Upper lobe of right lung (tissue), 1 donor: ENCODE measurements at places on chromosomes 6 and 20. TPM values are rescaled to one million over a fixed set of nuclear protein-coding genes. Genes with fewer than 3 reads are reported as not detected.

Gene SLC32A1
- not detected for total RNA-seq

Gene BPIFB4
- not detected for total RNA-seq

Gene MROH8
- total RNA-seq = 1.5 TPM

- no peak for DNase-seq
These were observed 68.5 kb downstream of the TRMT11 start for GRCh38 chr6:126054802-126055201.

DNA sequence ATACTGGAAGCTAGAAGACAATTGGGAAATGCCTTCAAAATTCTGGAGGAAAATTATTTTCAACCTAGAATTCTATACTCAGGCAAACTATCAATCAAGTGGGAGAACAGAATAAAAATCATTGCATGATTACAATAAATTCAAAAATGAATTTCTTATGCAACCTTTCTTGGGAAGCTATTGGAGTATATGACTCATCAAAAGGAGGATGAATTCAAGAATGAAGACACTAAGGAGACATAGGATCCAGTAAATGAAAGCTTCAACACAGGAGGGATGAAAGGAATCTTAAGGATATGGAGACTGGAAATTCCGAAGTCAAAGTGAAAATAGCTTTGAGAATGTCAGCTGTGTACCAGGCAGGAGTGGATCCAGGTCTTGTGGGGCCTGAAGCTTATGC is 12.6 kb upstream of the UBR2 start:
- no peak for DNase-seq

DNA sequence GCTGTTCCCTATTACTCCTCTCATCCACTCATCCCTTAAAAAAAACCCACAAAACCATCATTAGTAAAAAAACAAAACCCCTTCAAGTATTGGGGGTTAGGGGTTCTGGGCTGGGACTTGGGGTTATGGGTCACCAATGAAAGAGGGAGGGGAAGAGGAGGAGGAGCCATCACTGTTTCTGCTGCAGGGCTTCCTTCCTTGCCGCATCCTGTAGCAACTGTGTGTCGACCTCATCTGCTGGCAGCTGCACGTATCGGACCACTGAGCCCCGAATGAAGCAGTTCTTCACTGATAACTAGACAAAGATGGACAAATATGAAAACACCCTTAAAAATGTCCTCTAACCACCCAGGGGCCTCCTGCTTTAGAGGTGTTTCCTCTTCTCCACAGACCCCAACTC is 2.0 kb upstream of the VARS1 start:
- no peak for DNase-seq

DNA sequence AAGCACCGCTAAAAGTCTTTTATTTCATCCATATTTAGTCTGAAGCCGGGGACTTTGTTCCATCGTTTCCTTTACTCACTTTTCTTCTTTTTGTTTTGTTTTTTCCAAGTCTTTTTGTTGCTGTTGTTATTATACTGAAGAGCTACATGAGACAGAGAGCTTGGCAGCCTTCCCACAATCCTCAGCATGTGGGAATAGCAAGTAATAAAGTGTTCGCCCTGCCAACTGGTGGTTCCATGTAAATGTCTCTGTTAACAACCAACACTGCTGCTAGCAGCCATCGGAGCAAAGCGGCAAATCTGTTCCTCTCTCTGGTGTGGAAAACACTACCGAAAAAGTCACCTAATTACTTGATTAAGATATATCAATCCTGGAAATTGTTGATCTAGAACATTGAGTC is 437.8 kb upstream of the ID4 start:
- DNase-seq = no peak

- no peak for DNase-seq
These were observed 33.8 kb upstream of the ECI2 start for GRCh38 chr6:4169028-4169789.

DNA sequence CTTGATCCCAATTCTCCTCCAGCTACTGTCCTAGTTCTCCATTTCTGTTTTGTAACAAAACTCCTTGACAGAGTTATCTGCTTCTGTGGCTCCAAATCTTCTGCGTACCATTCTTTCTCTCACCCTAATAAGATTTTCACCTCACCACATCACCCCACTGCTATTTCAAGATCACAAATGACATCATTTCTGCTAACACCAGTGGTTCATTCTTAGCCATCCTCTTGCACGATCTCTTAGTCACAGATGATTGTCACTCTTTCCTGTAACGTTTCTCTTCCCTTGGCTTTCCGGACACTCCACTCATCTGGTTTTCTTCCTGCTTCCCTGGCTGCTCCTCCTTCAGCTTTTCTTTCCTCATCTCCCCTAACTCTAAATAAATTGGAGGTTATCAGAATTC is 56.8 kb upstream of the FABP7 start:
- no peak for DNase-seq

DNA sequence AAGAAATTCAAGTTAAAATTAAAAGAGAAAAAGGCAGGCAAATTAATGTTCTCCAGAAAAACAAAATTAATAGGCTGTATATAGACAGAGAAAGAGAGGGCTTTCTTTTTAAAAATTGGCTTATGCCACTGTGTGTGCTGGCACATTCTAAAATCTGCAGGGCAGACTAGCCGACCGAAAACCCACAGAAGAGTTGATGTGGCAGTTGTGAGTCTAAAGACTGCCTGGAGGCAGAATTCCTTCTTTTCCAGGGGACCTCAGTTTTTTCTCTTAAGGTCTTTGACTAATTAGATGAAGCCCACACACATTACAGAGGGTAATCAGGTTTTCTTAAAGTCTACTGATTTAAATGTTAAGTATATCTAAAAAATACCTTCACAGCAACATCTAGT is 85.7 kb downstream of the GJA1 start:
- DNase-seq = no peak

DNA sequence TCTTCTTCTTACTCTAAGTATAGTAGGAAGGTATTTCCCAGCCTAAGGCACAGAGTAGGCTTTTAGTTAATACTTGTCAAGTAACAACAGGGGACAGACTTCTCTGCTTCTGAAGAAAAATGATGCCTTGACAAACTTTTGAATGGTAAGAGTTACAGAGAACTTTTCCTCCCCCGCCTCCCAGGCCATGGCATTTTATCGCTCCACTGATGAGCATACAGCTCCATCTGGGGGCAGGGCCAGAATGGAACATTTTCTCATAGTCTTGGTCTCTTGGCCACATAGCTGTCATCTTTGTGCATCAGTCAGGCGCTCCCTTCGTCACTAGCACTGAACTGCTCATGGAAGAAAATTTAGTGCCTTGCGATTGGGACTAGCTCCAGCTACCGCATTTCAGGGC is 1066.8 kb upstream of the CITED2 start:
- DNase-seq = no peak

DNA sequence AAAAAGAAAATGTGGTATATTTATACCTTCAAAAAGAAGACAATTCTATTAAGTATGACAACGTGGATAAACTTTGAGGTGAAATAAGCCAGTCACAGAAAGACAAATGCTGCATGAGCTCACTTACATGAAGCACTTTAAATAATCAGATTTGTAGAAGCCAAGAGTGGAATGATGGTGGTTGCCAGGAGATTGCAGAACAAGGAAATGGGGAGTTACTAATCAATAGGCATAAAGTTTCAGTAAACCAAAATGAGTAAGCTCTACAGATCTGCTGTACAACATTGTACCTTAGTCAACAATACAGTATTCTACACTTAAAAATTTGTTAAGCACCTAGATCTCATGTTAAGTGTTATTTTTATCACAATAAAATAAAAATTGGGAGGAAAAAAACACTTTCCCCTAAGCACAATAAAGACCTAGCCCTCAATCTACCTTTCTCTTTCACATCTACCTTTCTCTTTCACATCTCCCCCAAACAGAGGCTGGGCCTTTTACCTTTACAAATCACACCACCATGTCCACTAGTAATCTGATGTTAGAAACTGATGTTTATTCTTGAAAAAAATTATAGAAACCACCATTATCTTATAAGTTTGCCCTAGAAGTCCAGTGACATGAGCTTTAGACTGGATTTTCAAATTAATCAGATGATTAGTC is 73.9 kb downstream of the PKIB start:
- DNase-seq = no peak

- DNase-seq = no peak
These were observed 767.3 kb downstream of the TFAP2A start for GRCh38 chr6:9647599-9647998.

- peak; percentile 39 for DNase-seq
These were observed 55.6 kb upstream of the MPC1 start for GRCh38 chr6:166438211-166438861.
